Fibroblast of skin of scalp (primary cell): ENCODE measurements at places on chromosomes 3 and 15.

- peak; percentile 77 for DNase-seq
Measured at GRCh38 chr15:79140846-79141570, 50.4 kb upstream of the RASGRF1 start.

- no peak for DNase-seq
Measured at GRCh38 chr15:50773389-50773788, 7.9 kb upstream of the SPPL2A start.

- peak; percentile 6 for DNase-seq
Measured at GRCh38 chr3:63523100-63523499, 129.4 kb upstream of the SNTN start.

- no peak for DNase-seq
Measured at GRCh38 chr3:63477494-63478129, 174.9 kb upstream of the SNTN start.

DNA sequence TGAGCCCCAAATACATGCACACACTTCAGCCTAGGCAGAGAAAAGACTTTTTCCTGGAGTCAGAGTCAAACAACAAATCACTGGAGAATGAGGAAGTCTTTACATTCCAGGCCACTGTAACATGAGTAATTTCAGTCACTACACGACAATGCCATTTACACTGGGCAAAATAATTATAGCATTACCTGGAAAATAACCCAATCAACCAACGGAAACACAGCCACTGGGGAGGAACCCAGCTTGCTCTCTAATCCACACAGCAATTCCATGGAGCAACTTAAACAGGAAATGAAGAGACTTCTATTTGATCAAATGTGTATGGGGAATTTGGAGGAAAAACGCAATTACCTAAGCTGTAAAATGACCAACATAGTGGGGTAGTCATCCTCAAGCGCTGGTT is 15.2 kb downstream of the FSTL1 start:
- peak; percentile 71 for DNase-seq

DNA sequence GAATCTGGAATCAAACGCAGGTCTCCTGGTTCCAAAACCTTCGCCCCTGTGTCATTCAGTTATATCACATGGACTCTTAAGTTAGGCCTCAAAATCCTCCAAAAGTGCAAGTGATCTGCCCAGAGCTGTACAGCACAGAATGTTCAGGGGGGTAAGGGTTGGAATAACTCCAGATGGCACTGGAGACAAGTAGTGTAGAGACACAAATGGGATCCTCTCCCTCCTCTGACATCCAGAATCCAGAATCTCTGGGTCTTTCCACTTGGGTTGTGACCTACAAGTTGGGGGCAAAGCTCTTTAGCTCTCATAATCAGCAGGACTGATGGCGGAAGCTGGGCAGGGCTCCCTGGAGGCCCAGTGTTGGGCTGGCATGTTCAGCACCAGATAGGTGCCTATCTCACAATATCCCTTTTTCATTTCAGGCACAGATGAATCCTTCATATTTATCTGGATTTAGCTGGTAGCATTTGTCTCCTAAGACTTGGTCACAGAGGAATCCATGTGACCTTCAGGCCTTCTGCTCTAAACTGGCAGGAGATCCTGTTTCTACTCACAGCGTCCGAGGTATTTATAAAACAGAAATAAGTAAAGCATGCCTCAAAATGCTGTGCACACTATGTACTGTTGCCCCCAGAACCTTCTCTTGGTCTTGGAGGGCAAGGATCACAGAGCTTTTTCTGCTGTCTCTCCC is 15.4 kb downstream of the ABHD2 start:
- DNase-seq: no peak
